ENCODE measurements at places on chromosomes 4 and X.

GRCh38 chrX:49102190-49102589, 21.3 kb downstream of the GPKOW start:
- DNase-seq = no peak

DNA sequence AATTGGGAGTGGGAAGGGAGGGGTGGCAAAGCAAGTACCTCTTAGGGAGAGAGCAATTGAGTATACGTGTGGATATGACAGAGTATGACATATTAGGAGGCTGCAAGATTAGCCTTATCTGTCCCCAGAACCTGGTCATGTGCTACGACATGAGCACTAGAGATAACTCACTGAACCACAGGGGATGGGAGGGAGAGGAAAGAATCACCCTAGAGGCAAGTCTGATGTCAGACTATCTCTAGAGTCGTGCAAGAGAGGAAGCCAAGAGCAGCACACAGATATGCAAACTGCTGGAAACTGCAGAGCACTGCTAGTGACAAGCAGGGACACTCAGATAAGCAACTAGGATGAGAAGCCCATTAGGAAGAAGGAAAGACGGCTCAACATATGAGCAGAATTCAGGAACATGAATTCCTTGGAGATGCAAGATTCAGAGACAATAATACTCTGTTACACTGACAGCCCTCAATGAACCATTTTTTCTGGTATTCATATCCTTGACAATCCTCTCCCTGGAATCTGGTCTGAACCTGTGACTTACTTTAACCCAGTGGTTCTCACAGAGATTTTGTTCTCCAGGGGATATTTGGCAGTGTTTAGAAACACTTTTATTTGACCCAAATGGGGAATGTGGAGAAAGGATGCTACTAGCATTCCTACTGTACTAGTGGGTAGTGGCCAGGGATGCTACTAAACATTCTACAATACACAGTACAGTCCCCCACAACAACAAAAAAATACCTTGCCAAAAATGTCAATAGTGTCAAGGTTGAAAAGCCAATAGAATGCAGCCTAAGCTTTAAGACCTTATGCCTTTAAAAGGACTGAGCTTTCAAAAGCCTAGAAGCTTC, 84.0 kb upstream of the BMP2K start:
- DNase-seq = no peak

- no peak for DNase-seq
Measured at GRCh38 chrX:148498067-148498466, 2.4 kb upstream of the AFF2 start.

GRCh38 chr4:17587094-17587822, 10.3 kb downstream of the LAP3 start:
- DNase-seq = no peak

- DNase-seq = no peak
Measured at GRCh38 chr4:53935780-53936179, 128.6 kb downstream of the CHIC2 start.

GRCh38 chr4:103365285-103365684, 167.1 kb upstream of the CENPE start:
- no peak for DNase-seq

- DNase-seq = no peak
Measured at GRCh38 chrX:65723706-65724105, 56.3 kb downstream of the MSN start.
